ENCODE measurements at places on chromosomes 3 and 15. TPM values are rescaled to one million over a fixed set of nuclear protein-coding genes. Genes with fewer than 3 reads are reported as not detected.

GPR176 gene
- 39.8 TPM for total RNA-seq

CLRN1 gene
- total RNA-seq = not detected

TRIM71 gene
- total RNA-seq = not detected

ALS2CL gene
- total RNA-seq = 10.1 TPM

MESP1 gene
- 1.7 TPM for total RNA-seq

SLC28A1 gene
- total RNA-seq = not detected

- DNase-seq = no peak
- H3K4me3 ChIP-seq = no peak overlapping the region
- H3K36me3 ChIP-seq = no peaks in the 10 kb centered on the region
- no peaks in the 10 kb centered on the region for H3K4me1 ChIP-seq
Observed at GRCh38 chr3:17674082-17674686, 68.2 kb downstream of the TBC1D5 start.

DNA sequence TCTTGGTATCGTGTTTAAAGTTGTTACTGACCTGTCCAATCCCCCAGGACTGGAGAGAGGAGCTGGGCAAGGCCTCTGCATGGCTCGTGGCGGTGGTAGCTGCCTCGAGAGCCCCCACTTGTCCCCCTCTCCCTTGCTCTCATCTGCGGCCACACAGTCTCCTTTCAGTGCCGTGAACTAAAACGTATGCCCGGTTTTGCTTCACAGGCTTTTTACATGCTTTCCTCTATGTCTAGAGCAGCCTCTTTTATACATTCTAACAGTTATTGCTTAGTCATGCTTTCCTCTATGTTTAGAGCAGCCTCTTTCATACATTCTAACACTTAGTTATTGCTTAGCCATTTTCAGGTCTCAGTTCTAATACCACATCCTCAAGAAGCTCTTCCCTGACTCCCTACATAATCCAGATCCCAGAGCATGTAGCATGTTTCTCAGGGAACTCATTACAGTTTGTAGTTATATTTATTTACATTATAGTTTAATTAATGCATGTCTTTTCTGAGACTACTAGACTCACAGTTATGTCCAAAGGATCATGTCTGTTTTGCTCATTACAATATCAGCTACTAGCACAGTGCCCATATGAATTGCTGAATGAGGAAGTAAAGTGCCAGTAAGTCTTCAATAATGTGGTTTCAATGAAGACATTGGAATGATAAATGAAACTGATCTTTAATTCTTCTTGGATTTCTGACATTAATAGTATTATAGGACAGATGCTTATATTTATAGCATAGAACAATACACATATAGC lies 66.5 kb upstream of the TBL1XR1 start:
- DNase-seq = no peak
- H3K27ac ChIP-seq = no peak overlapping the region
- no peak overlapping the region for H3K4me3 ChIP-seq
- H3K4me1 ChIP-seq = no peaks in the 10 kb centered on the region
- H3K36me3 ChIP-seq = no peaks in the 10 kb centered on the region
- no peaks in the 10 kb centered on the region for H3K27me3 ChIP-seq

DNA sequence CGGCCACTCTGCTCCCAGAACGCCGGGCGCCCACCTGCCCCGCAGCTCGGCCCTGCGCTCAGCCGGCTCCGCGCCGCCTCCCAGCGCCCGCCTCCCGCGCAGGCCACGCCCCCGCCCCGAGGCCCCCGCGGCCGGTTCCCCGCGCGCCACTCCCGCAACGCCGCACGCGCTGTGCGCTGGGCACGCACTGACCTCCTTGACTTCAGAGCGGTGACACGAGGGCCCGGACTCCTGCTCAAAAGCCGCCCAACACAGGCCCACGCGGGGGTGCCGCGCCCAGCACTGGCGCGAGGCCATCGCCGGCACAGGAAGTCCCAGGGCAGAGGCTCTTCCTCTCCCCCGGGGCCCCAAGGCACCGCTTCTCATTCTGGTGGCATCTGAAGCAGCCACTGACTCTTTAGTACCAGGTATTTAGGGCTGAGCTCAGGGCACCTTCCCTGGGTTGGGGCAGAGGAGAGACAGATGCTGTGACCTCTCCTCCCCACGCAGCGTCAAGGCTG lies 12.4 kb downstream of the TNK2 start:
- peak overlapping the region; percentile 11 for H3K27ac ChIP-seq
- H3K27me3 ChIP-seq = no peaks in the 10 kb centered on the region
- DNase-seq = peak; percentile 30
- H3K36me3 ChIP-seq = no peaks in the 10 kb centered on the region
- H3K4me3 ChIP-seq = peak overlapping the region; percentile 76

DNA sequence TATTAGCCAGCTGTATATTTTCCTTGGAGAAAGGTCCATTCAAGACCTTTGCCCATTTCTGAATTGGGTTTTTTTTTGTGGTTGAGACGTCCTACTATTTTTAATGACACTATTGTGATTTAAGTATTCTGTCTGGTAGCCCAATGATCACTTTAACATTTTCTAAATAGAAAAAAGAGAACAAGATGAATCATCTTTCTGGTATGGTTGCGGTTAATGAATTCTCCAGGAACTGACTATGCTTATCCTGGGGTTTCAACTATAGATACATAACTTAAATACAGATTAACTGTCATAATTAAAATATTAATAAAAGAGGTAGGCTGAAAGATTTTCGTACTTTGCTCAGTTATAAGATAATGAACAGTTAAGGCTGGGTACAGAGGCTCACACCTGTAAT lies 51.9 kb downstream of the PBRM1 start:
- H3K27me3 ChIP-seq = no peaks in the 10 kb centered on the region
- H3K4me3 ChIP-seq = no peak overlapping the region
- no peak overlapping the region for H3K27ac ChIP-seq
- no peaks in the 10 kb centered on the region for H3K4me1 ChIP-seq
- no peak for DNase-seq
- peaks cover 4% of the 10 kb centered on the region for H3K36me3 ChIP-seq

GRCh38 chr3:27133060-27133459 lies 236.1 kb downstream of the NEK10 start:
- H3K4me3 ChIP-seq = no peak overlapping the region
- no peak for DNase-seq
- H3K27ac ChIP-seq = no peak overlapping the region
- H3K4me1 ChIP-seq = no peaks in the 10 kb centered on the region

DNA sequence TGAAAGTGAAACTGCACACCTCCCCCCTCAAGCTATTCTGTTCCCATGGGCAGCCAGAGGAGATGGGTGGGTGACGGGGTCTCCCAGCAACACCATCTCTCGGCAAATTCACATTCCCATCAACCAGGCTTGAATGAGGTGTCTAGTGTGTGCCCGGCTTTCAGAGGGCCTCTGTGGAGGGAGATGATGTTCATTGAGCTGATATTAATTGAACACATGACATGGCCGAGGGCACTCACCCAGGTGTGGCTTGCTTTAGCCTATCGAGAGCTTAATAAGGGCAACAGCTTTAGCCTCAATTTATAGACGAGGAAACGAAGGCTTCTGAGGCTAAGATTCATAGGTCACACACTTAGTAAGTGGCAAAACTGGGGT lies 288.0 kb downstream of the UACA start:
- no peaks in the 10 kb centered on the region for H3K36me3 ChIP-seq
- H3K4me3 ChIP-seq = no peak overlapping the region
- peaks cover 26% of the 10 kb centered on the region for H3K4me1 ChIP-seq

DNA sequence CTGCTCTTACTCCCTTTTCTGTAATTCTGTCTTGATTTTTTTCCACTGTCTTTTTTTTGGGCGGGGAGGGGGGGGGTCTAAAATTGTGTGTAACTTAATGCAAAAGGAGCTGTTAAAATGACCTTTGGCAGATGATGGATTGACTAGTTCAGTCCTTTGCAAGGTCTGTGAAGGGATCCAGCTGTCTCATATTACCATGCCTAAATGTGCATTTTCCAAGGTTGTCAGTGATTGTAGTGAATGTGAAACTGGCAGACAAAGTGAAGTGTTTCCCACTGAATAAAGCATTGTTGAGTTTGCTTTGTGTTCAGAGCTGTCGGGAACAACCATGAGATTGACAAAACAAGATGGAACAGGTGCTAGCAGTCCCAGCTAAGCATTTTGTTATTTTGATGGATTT lies 110.1 kb upstream of the SKOR1 start:
- no peak overlapping the region for H3K4me3 ChIP-seq
- no peak overlapping the region for H3K27ac ChIP-seq
- H3K27me3 ChIP-seq = no peaks in the 10 kb centered on the region
- no peaks in the 10 kb centered on the region for H3K36me3 ChIP-seq
- no peak for DNase-seq
- no peaks in the 10 kb centered on the region for H3K4me1 ChIP-seq

DNA sequence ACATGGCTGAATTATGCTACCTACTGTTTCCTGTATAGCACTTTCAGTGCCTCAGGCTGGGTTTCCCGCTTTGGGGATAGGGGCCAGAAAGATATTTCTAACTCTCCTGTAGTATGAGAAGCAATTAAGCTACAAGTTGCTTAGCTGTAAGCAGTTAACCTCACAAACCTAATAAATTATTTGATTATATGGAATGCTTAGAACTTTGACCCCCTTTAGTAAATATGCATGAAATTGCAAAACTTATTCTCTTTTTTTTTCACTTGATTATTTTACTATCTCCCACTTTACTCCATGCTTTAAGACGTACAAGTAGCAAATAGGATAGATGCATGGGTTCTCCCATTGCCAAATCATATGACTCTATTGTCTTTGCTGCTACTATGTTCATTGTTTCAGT lies 27.5 kb upstream of the CHMP2B start:
- no peaks in the 10 kb centered on the region for H3K36me3 ChIP-seq
- H3K27me3 ChIP-seq = no peaks in the 10 kb centered on the region
- H3K4me1 ChIP-seq = no peaks in the 10 kb centered on the region
- no peak overlapping the region for H3K4me3 ChIP-seq

DNA sequence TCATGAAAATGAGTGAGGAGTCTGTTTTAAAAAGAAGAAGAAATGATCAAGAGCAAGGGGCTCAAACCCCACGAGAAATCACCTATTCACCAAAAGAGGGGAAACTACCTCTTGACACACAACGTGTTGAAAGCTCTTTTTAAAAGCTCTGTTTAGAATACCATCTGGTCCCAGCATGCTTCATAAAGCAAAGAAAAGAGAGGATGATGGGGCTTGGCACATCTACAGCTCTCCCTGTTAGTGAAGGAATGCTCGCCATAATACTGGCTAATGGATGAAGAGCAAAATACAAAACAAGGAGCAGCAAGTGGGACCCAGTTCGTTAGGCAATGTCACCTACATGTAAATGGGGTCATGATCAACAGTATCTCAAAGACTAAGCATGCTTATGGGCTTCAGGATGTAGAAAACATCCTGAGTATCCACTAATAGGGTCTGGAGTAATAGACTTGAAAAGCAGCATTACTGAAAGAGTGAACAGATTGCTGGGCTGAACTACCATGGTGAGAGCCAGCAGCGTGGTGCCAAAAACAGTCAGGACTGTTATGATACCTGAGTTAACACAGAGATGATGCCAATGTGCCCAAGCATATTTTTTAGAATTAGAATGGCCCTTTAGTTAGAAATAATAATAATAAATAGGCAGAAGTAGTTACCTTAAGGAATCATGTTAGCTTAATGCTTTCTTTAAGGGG lies 159.7 kb upstream of the POU1F1 start:
- H3K4me1 ChIP-seq = no peaks in the 10 kb centered on the region
- H3K27ac ChIP-seq = no peak overlapping the region
- no peaks in the 10 kb centered on the region for H3K36me3 ChIP-seq
- DNase-seq = no peak

DNA sequence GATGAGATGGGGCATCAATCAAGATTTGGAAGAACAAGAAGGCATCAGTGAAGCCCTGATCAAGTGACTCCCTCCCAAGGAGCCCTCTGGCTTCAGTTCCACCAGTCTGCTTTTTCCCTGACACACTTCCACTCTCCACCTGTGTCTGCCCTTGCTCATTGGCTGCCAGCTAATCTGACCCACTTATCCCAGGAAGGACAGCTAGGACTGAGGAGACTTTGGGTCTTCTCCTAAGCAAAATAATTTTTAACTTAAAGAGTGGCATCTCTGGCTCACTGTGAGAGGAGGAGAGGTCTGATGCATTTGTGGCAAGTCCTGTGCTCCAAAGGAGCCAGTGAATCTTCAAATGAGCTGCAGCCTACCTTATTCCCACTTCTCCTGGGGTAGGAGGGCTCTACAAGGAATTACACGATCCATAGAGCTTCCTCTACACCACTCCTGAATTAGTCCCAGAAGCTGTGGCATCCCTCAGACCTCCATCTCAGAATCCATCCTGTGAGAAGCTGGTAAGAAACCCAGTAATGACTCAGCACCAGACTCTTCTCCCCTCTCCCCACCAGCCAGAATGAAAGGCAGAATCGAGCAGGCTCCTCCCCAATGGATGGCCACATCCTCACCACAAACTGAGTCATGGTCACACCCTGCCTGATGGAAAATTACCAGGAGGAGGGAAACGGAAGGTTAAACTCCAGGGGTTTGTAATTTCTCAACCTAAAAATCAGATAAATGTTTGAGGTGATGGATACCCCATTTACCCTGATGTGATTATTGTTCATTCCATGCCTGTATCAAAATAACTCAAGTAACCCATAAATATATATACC lies 6.3 kb upstream of the PKM start:
- H3K27ac ChIP-seq = peak overlapping the region; percentile 85
- peaks cover 14% of the 10 kb centered on the region for H3K36me3 ChIP-seq
- no peak overlapping the region for H3K4me3 ChIP-seq
- DNase-seq = peak; percentile 90
- peaks cover 26% of the 10 kb centered on the region for H3K4me1 ChIP-seq

- no peak for DNase-seq
- no peaks in the 10 kb centered on the region for H3K4me1 ChIP-seq
- H3K27me3 ChIP-seq = no peaks in the 10 kb centered on the region
- no peak overlapping the region for H3K4me3 ChIP-seq
- no peak overlapping the region for H3K27ac ChIP-seq
Observed at GRCh38 chr3:133856316-133856715, 39.4 kb downstream of the RAB6B start.

DNA sequence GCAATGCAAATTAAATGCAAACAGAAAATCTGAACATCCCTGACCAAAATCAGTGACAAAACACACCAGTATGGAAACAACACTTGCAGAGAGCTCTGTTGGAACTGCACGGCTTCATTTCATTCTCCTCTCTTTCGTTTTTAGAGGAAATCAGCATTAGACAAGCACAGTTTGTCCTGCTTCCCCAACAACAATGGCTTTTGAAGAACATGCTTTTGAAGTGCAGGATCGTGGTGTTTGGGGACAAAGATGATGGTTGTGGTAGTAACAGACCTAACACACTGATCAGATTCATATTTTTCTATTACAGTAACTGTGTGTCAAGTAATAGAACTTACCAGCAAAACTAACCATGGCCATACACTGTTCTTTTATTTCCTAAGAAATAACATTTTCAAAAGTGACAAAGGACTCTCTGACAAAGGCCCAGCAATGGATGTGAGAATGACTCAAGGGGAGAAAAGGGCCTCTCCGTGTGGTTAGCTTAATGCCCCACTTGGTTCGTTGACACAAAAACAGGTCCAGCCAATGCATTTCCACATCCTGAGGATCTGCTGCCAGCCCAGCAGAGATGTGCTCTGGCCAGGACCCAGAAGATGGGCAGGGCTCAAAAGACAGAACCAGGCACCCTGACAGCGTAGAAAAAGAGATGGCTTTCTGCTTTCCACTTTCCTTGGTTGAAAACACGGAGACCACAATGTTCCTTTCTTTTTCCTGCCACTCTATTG lies 84.1 kb downstream of the CCNL1 start:
- H3K27me3 ChIP-seq = no peaks in the 10 kb centered on the region
- no peak overlapping the region for H3K4me3 ChIP-seq
- H3K4me1 ChIP-seq = no peaks in the 10 kb centered on the region
- no peaks in the 10 kb centered on the region for H3K36me3 ChIP-seq
- H3K27ac ChIP-seq = no peak overlapping the region

- peak; percentile 26 for DNase-seq
- H3K4me3 ChIP-seq = no peak overlapping the region
- H3K4me1 ChIP-seq = no peaks in the 10 kb centered on the region
- no peak overlapping the region for H3K27ac ChIP-seq
Observed at GRCh38 chr15:70327856-70328678, 230.3 kb upstream of the TLE3 start.

All from endothelial cell of umbilical vein (primary cell).